GF-D8 (cell line): ENCODE measurements at places on chromosomes 3 and 15.

DNA sequence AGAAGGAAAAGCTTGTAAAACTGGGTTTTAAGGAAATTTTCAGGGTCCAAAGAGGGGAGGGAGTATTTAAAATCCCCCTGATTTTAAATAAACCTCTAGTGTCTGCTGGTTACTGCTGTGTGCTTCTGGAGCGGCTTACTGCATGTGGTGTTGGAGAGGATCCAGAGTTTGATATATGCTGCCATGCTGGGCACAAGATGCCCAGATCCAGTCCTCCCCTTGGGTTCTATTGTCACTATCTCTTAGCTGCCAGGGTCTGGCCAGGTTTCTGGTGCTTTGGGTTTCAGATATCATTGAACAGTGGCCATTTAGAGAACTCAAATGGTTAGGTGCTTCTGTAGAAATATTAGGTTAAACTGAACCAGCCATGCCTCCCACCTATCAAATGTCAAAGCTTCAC, 27.5 kb downstream of the MINAR1 start:
- DNase-seq: no peak

DNA sequence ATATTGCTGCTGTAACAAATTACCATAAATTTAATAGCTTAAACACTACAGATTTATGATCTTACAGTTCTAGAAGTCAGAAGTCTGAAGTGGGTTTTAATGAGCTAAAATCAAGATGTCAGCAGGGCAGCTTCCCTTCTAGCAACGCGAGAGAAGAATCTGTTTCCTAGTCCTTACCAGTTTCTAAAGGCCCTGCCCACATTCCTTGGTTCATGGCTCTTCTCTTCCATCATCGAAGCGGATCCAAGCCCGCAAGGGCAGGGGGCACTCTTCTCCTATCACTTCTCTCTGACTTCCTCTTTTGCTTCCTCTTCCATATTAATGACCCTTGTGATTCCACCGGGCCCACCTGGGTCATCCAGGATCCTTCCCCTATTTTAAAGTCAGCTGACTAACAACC, 16.1 kb downstream of the MINDY4B start:
- DNase-seq: no peak

GRCh38 chr15:68431037-68431791, 749 bp downstream of the ITGA11 start:
- no peak for DNase-seq

GRCh38 chr3:71468311-71469137, 115.0 kb downstream of the FOXP1 start:
- no peak for DNase-seq

DNA sequence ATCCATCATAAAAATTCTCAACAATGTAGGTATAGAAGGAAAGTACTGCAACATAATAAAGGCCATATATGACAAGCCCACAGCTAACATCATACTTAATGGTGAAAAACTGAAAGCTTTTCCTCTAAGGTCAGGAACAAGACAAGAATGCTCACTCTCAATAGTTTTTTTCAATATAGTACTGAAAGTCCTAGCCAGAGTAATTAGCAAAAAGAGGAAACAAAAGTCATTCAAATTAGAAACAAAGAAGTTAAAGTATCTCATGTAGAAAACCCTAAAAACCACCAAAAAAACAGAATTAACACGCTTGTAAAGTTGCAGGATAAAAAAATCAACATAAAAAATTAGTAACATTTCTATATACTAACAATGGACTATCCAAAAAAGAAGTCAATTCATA, 61.8 kb downstream of the MYH15 start:
- no peak for DNase-seq

- DNase-seq: no peak
Observed at GRCh38 chr3:10833855-10834414, 17.9 kb downstream of the SLC6A11 start.

- DNase-seq: no peak
Observed at GRCh38 chr15:25846377-25846776, 16.8 kb downstream of the ATP10A start.

GRCh38 chr3:129650256-129650872, 43.9 kb upstream of the PLXND1 start:
- DNase-seq: peak; percentile 26

- no peak for DNase-seq
Observed at GRCh38 chr3:14861446-14862302, 42.9 kb downstream of the FGD5 start.

GRCh38 chr3:135618123-135618522, 347.4 kb upstream of the PPP2R3A start:
- no peak for DNase-seq

GRCh38 chr3:117910820-117911521, 1123.7 kb downstream of the IGSF11 start:
- no peak for DNase-seq
